Renal pelvis (tissue), 12 donors: ENCODE measurements at places on chromosomes 16 and 17. TPM values are rescaled to one million over a fixed set of nuclear protein-coding genes. Genes with fewer than 3 reads are reported as not detected.

DNA sequence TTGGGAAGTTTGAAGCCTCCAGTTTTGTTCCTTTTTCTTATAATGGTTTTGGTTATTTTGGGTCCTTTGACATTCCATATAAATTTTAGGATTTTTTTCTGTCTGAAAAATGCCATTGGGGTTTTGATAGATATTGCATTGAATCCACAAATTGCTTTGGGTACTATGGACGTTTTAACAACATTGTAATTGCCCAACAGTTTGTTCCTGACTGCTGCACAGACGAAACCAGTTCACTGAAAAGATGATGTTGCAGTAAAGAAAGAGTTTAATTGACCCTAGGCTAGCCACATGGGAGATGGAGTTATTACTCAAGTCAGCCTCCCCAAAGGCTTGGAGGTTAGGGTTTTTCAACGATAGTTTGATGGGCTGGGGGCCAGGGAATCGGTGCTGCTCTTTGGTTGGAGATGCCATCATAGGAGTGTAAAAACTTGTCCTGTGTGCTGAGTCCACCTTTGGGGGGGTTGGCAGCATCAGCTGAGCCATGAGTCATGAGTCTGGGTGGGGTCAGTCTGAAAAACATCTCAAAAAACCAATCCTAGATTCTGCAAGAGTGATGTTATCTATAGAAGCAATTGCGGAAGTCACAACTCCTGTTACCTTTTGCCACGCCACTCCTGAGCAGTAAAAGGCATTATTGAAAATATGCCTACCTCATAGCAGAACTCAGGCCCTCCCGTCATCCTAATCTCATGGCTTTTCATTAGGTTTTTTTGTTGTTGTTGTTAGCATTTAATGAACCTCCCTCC lies 2.7 kb upstream of the PRSS41 start:
- DNase-seq: no peak

DNA sequence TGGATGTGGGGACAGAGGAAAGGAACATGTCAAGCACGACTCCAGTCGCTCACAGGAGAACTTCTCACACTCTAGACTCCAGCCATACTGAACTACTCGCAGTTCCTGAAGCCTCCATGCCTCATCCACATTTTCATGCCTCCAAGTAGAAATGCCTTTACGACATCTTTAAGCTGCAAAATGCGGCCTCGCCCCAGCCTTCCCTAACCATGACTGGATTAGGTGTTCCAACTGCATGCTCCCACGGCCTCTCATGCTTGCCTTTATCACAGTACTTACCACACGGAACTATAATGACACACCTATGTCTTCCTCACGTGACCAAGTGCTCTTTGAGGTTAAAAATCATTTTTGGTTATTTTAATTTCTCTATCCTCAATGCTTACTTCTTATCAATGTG lies 23.9 kb downstream of the SMG6 start:
- DNase-seq: no peak

GRCh38 chr16:21222495-21223337 lies 10.8 kb upstream of the ANKS4B start:
- no peak for DNase-seq

DNA sequence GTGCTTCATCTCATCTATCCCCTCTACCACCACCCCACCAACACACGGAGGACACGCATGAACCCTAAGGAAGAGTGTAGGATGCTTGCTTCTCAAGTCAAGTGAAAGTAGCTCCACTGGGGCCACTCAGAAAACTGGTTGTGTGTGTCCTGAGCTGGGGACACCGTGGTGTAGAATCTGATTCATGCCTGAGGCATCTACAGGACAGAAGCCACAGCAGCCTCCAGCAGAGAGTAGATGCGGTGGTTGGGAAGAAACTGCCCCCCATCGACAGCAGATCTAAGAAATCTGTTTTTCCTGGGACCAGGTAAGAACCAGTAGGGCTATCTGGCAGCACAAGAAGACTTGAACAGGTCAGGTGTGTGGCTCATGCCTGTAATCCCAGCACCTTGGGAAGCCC lies 51.9 kb upstream of the HLF start:
- no peak for DNase-seq

- DNase-seq: no peak
Measured at GRCh38 chr16:57786632-57787518, 15.4 kb downstream of the KIFC3 start.

- no peak for DNase-seq
Measured at GRCh38 chr17:40032322-40033320, 17.4 kb downstream of the CSF3 start.

DNA sequence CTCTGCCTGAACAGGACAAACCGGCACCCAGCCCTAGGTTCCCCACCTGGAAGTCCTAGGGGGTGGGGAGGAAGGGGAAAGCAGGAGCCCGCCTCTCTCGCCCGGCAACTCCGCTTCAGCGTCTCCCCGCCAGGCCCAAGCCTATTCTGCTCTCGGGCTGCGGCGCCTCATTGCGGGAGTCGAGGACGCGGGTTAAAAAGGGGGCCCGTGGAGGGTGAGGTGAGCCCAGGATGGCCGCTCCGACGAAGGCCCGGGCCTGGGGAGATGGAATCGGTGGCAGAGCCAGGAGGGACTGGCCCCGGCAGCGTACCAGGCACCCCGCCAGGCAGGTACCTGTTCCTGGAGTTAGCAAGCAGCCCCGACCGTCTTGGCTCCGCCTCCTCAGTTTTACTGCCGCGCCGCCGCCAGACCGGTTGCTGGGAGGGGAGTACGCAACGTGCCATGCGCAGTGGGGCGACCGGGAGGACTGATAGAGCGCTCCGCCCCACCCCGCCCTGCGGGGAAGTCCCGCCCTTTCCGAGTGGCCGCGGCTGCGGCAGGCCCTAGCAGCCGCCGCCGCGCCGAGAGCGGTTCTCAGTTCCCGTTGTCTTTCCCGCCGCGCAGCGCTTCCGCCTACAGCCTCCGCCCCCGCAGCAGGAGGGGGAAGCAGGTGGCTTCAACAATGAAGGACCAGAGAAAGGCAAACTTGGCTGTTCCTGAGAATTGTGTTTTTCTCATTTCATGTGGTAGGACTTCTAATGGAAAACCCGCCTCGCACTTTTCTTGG lies at the start of gene STRADA:
TSS of gene STRADA (minus strand) at position 392 of the 766 bp plus-strand sequence. CDS start 13,430 bp downstream, outside the sequence.
- DNase-seq: peak; percentile 98

Gene RGS11
- polyA plus RNA-seq: 1.9 TPM

GRCh38 chr16:51834133-51834532 lies 683.1 kb upstream of the SALL1 start:
- no peak for DNase-seq

- no peak for DNase-seq
Measured at GRCh38 chr17:40069751-40070708, 7.3 kb downstream of the THRA start.

Gene C16orf86
- polyA plus RNA-seq: 5.0 TPM

Gene SPAG5
- 65.9 TPM for polyA plus RNA-seq

Gene CACNG3
- polyA plus RNA-seq: not detected

DNA sequence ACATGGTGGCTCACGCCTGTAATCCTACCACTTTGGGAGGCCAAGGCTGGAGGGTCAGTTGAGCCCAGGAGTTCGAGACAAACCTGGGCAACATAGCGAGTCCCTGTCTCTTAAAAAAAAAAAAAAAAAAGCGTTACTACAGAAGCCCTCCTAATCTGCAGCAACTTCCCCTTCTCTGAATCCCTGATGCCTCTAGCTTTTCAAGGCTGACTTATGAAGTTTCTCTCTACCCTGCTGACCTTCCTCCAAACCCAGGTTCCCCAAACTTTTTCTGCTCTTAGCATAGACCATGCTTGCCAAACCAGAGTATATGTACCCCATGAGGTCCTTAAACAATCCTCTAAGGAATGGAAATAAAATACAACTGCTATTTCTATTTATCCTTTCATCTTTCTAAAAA lies 16.4 kb downstream of the LYRM1 start:
- no peak for DNase-seq

- DNase-seq: no peak
Measured at GRCh38 chr17:12107905-12108304, 87.2 kb downstream of the MAP2K4 start.

GRCh38 chr17:10261098-10261497 lies 62.7 kb upstream of the GAS7 start:
- no peak for DNase-seq

Gene KRTAP1-5
- polyA plus RNA-seq: not detected

GRCh38 chr17:1431631-1432104 lies 24.4 kb downstream of the CRK start:
- DNase-seq: no peak

GRCh38 chr16:29763326-29763725 lies 14.7 kb upstream of the ZG16 start:
- no peak for DNase-seq

Gene BRCA1
- 19.5 TPM for polyA plus RNA-seq

GRCh38 chr17:8785547-8786413 lies 13.4 kb downstream of the MFSD6L start:
- DNase-seq: peak; percentile 76

DNA sequence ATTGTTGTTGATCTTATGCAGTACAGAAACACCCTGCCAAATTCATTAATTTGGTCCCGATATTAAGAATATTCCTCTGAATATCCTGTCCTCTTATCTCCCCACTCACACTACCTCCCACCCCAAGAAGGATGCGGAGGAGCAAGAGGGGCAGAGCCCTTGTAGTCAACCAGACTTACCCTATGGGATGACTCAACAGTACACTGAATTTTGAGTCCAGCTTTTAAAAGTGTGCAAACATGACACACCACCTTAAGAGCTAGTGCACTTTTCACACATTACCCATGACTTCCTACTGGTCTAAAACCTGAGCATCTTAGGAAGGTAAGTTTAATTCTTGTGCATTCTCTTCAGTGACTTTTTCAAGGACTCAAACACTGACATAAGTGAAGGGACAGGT lies 9.5 kb downstream of the USP22 start:
- no peak for DNase-seq

DNA sequence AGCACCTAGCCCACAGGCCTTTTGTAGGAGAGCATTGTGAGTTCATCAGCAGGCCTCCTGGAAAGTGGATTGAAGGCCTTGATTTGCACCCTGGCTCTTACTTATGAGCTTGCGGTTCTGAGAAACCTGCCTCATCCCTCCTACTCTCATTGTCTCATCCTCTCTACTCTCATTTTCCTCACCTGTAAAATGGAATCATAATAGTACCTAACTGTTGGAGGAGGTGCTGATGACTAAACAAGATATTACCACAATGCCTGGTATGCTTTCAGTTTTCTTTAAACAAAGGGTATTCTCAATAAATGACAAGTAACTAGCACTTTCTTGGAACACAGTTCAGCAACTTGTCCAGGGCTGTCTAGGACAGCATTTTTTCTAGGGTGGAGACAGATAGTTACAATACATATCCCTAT lies 243.1 kb upstream of the MAF start:
- DNase-seq: no peak

- DNase-seq: peak; percentile 54
Measured at GRCh38 chr17:73643001-73643851, 1.0 kb downstream of the SDK2 start.

- DNase-seq: no peak
Measured at GRCh38 chr16:70793851-70794502, 7.0 kb downstream of the VAC14 start.

DNA sequence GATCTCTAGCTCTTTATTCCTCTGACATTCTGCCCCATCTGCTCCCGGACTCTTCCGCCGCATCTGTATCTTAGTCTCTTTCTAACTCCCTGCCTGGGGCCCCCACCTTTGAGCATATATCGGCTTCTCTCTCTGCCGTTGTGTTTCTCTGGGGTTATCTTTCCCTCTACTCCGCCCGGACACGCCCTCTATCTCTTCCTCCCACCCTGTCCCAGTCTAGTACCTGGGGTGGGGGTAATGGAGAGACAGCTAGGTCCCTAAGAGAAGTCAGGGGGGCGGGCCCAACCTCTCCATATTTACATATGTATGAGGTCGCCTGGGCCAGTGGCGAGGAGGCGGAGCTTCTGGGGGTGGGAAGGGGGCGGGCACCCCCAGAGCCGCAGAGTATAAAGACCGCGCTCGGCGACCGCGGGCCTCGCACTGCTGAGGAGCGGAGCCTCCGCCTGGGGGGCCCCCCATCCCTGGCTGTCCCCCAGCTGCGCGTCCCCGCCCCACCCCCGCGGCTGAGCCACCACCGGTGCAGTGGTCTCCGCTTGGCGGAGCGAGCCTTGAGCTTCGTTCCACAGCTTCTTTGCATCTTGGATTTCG lies at the start of gene ATP1B2:
TSS of gene ATP1B2 (plus strand) at position 418 of the 588 bp plus-strand sequence. CDS start 593 bp downstream, outside the sequence.
- peak; percentile 65 for DNase-seq

- no peak for DNase-seq
Measured at GRCh38 chr16:79847101-79847500, 246.6 kb upstream of the MAF start.

DNA sequence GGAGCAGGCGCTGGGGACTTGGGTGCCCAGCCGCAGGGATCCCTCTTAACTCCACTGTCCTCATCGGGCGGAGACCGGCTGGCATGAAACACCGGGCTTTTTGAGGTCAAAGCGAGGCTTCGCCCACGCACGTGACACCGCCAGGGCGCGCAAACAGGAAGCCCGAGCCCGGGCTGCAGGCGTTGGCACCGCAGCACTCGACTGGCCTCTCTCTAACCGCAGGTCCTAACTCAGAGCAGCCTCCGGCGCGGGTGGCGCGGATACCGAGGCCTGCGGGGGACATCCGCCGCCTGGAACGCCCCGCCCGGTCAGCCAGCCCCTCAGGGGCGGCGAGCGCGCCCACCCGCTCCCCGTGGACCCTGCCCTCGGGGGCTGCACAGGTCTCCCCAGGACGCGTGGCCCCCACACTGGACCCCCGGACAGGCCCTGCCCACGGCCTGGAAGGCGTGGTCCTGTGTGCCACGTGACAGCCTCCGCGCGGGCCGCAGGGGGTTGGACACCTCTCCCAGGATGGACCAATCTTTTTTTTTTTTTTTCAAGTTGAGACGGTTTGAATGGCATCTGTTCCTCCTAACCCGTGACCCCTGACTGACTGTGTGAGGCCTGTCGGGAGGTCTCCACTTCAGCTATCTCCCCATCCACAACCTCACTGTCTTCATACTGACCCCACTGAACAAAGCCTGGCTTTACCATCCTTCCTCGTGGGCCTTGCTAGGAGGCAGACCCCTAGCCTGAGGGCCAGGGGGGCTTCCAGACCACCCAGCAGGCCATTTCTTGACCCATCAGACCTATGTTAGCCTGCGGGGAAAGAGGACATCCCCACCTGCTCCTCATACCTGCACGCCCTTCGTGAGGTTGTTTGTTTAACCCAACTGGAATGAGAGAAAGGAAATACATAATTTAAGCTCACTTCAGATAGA lies 8.4 kb upstream of the SLC47A2 start:
- DNase-seq: no peak

- no peak for DNase-seq
Measured at GRCh38 chr16:81836279-81837054, 57.4 kb downstream of the PLCG2 start.

DNA sequence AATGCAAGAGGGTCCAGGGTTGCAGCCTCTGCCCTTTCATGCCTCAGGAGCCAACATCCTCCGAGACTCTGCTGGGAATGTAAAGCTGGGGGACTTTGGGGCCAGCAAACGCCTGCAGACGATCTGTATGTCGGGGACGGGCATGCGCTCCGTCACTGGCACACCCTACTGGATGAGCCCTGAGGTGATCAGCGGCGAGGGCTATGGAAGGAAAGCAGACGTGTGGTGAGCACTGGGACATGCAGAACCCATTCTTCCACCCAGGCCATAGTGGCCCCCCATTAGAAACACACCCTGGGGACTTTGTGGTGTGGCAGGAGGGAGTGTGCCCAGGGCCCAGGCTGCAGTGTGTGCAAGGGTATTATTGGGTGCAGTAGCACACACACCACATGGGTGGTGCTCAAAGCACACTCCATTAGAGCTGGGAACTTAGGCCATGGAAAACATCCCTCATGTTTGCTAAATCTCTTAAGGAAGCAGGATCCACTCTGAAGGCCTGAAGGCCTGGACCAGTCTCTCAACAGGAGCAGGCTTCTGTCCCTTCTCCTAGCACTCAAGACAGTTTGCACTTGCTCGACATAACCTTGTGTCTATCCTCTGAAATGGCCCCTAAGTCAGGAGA lies 7.6 kb downstream of the LIMD2 start:
- no peak for DNase-seq
